ENCODE measurements at places on chromosomes 3 and 15. TPM values are rescaled to one million over a fixed set of nuclear protein-coding genes. Genes with fewer than 3 reads are reported as not detected.

GRCh38 chr15:78201281-78202190 is 32.8 kb downstream of the ACSBG1 start:
- no peak for DNase-seq

DNA sequence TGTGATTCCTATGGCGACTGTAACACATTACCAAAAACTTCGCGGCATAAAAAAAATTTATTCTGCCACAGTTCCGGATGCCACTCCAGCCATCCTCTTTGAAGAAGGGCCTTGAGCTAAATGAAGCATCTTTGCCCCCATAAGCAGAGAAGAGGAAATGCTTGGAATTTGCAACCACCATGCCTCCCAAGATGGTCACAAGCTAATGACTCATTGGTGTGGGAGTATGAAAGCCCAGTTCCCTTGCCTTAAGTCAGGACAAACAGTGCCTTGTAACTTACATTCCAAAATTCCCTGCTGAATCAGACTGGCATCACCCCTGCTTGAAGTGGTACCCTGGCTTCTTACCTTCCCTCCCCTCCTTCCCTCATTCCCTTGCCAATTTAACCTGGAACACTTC is 1077.4 kb downstream of the EPHA3 start:
- DNase-seq = no peak

GRCh38 chr15:50192926-50193620 is 11.1 kb downstream of the SLC27A2 start:
- DNase-seq = no peak

DNA sequence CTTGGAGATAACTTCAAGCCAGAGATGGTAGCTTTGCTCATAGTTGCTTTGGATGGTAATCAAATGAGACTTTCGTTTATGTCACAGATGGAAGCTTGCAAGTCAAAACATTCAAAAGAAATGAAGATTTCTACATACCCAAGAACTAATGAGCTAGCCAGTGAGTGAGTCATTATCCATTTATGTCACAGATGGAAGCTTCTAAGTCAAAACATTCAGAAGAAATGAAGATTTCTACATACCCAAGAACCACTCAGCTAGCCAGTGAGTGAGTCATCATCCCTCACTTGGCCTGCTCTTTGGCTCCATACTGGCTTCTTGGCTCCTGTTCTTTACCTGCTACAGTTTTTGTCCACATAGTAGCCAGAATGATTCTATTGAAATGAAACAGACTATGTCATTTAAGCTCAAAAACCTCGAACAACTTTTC is 559.8 kb upstream of the CBLB start:
- no peak for DNase-seq

GRCh38 chr15:77859491-77860060 is 217.9 kb downstream of the TBC1D2B start:
- no peak for DNase-seq

MORC1 gene
- 0.12 TPM for total RNA-seq

GOLGA6A gene
- 0.32 TPM for total RNA-seq

RGMA gene
- total RNA-seq = 0.20 TPM

ANKRD63 gene
- total RNA-seq = not detected

MTHFS gene
- total RNA-seq = 36.6 TPM

All from naive thymus-derived CD4-positive, alpha-beta T cell (primary cell).